ENCODE measurements at places on chromosomes 4 and X. TPM values are rescaled to one million over a fixed set of nuclear protein-coding genes. Genes with fewer than 3 reads are reported as not detected.

DNA sequence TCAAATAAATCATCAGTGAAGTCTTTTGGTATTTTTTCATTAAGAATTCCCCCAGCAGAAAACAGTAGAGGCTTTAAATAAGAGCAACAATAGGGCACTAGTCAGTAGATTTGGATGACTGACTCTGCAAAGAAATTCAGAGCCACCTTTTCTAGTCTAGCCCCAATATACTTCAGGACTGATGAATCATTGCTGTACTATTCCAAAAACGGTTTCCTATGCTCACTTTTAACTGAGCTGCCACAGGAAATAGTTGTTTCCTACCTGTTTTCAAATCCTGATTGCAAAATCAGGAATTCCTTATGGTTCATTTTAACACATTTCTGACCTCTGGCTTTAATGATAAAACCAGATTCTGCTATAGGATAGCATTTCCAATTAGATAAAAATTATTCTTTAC lies 171.6 kb downstream of the NR3C2 start:
- H3K36me3 ChIP-seq: no peaks in the 10 kb centered on the region
- DNase-seq: no peak
- H3K27ac ChIP-seq: no peak overlapping the region

ZCCHC18 gene
- 0.56 TPM for total RNA-seq

- H3K4me1 ChIP-seq: no peaks in the 10 kb centered on the region
- H3K27me3 ChIP-seq: peaks cover 24% of the 10 kb centered on the region
- H3K36me3 ChIP-seq: no peaks in the 10 kb centered on the region
- no peak overlapping the region for H3K4me3 ChIP-seq
- no peak for DNase-seq
Observed at GRCh38 chrX:153832728-153833127, 2.4 kb upstream of the PDZD4 start.

- H3K4me3 ChIP-seq: no peak overlapping the region
- no peaks in the 10 kb centered on the region for H3K27me3 ChIP-seq
- H3K4me1 ChIP-seq: no peaks in the 10 kb centered on the region
- DNase-seq: no peak
Observed at GRCh38 chr4:140448162-140448561, 20.7 kb upstream of the CLGN start.

DNA sequence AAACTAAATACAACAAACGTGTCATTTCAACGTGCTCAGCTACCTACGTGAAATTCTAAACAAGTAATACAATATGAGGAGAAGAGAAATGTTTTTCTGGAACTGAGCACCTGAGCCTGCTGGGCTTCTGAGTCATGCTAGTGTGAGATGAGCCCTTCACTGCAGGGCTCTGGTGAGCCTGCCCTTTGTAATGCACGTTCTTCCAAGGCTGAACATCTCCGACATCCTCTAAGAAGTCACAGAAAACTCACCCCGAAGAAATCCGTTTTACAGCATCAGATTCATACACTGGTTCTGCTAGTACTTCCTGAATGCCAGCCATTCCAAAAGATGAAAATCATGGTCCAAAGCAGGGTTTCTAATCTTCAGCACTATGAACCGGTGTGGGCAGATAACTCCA lies 157.1 kb downstream of the AMELX start:
- no peak overlapping the region for H3K4me3 ChIP-seq
- no peak for DNase-seq
- H3K27me3 ChIP-seq: no peaks in the 10 kb centered on the region

DNA sequence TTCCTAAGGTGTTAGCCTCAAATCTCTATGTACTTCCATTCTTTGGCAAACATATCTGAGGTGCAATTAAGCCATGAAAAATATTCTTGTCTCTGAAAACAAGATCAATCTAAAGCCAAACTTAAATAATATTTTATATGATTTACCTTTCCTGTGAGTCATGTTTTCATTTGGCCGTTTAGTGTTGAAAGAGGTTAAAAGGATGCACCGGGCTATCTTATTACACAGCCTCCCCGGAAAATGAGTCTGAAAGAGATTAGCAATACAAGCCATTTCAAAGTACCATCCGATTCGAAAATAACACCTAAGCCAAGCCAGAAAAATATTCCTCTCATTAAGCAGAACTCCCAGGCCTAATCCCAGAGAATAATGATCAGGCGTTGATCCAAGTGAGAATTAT lies 161.5 kb upstream of the EPHA5 start:
- no peaks in the 10 kb centered on the region for H3K27me3 ChIP-seq
- no peaks in the 10 kb centered on the region for H3K4me1 ChIP-seq
- DNase-seq: no peak
- no peak overlapping the region for H3K27ac ChIP-seq

DNA sequence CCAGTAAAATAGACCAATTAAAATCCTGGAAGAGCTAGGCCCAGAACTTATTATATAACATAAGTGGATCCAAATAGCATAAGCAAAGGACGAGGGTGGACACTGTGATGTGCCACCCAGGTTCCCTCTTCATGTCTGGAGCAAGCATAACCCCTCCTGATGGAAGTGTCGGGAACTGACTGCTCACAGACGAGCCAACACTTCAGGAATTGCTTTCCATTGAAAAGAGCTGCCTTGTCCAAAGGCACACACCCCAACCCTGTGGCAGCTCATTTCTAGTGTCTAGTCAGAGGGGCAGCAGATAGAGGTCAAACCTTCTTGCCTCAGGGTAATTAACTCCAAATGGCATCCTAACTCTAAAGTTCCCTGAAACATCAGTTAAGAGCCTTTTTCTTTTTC lies 15.3 kb downstream of the DDIT4L start:
- H3K27ac ChIP-seq: no peak overlapping the region
- H3K27me3 ChIP-seq: no peaks in the 10 kb centered on the region
- peaks cover 1% of the 10 kb centered on the region for H3K4me1 ChIP-seq
- no peaks in the 10 kb centered on the region for H3K36me3 ChIP-seq
- DNase-seq: no peak
- H3K4me3 ChIP-seq: no peak overlapping the region

GRCh38 chr4:100569196-100569595 lies 51.4 kb upstream of the EMCN start:
- H3K36me3 ChIP-seq: no peaks in the 10 kb centered on the region
- DNase-seq: no peak

- peaks cover 3% of the 10 kb centered on the region for H3K4me1 ChIP-seq
- no peak overlapping the region for H3K4me3 ChIP-seq
- H3K27me3 ChIP-seq: no peaks in the 10 kb centered on the region
- no peak overlapping the region for H3K27ac ChIP-seq
- no peaks in the 10 kb centered on the region for H3K36me3 ChIP-seq
- no peak for DNase-seq
Observed at GRCh38 chr4:15459706-15460105, 10.0 kb upstream of the CC2D2A start.

ZCCHC4 gene
- total RNA-seq: 13.0 TPM

DNA sequence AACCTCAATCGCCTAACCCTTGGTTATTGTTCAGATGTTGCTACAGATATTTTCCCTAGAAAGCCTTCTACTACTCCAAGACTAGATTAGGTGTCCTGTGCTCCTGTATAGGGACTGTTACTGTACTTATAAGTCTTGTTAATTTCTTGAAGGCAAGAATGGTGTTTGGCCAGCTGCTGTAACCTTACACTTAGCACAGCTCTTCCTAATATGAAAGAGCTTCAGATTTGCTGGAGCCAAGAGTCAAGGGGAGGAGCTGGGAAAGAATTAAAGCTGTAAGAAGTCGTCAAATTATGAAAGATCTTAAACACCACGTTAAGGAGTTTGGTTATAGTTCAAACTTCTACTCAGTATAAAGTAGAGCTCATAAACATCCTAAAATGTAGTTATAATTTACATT lies 245.9 kb upstream of the TLL1 start:
- H3K4me1 ChIP-seq: no peaks in the 10 kb centered on the region
- no peaks in the 10 kb centered on the region for H3K36me3 ChIP-seq
- no peak for DNase-seq
- H3K27ac ChIP-seq: no peak overlapping the region
- H3K4me3 ChIP-seq: no peak overlapping the region
- no peaks in the 10 kb centered on the region for H3K27me3 ChIP-seq

PAGE1 gene
- not detected for total RNA-seq

GRCh38 chr4:79883290-79883689 lies 189.7 kb downstream of the ANTXR2 start:
- H3K27ac ChIP-seq: no peak overlapping the region
- no peak for DNase-seq
- H3K4me3 ChIP-seq: no peak overlapping the region
- H3K27me3 ChIP-seq: no peaks in the 10 kb centered on the region
